ENCODE measurements at places on chromosomes 11 and 22.

DNA sequence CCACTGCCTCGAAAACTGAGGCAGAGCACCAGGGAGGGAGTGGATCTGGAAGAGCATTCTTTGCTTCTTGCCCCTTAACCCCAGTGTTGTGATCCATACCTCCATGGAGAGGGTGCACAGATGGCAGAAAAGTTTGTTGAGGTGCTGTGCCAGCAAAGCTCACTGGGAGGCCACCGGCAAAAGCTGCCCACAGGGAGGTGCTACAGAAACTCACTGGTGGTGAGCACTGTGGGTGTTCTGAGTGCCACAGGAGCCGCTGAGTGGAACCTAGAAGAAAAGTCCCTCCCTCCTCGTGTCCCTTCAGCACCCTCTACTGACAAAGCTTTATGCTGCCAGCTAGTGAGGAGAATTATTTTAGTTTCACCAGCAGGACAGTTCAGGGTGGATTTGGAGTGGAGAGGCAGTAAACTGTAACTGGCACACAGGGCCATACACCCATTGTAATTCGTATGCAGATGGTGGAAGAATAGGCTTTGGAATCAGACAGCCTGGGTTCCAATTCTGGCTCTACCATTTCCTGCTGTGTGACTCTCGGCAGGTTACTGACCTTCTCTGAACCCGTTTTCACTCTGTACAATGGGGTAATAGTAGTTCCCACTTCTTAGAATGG, 84.6 kb downstream of the SWAP70 start:
- peak; percentile 64 for DNase-seq

DNA sequence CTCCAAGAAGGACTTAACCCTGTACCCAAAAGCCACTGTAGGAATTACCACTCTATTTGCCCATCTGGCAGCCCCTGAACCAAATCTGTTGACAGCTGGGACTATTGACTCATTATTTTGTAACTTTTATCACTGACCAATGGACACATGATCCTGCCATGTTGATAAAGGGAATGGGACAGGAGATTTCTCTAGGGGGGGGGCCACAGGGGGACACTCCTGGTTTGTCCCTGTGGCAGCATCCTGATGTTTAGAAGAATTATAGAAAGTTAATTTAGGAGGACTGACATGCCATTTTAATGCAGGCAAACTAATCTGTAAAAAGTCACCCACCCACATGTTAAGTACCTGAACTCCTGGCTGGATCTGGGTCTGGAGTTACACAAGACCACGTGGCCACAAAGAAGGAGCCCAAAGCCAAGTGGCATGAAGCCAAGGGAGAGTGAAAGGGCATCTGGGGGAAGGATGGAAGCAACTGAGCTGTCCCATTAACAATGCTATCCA, 558.1 kb downstream of the ETS1 start:
- no peak for DNase-seq

DNA sequence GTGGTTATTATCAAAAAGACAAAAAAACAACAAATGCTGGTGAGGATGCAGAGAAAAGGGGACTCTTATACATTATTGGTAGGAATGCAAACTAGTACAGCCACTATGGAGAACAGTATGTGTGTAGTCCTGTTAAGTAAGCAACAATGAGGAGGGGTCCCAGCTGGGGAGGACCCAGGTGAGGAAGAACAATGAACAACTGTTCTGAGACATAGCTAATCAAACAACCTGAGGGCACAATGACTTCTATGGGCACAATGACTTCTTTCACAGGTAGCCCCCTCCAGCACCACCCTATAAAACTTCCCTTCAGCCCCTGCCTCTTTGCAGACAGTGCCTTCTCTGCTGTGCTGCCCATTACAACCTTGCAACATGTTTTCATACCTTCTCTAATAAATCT, 5.6 kb downstream of the JAML start:
- DNase-seq = no peak

GRCh38 chr11:1384199-1384970, 5.3 kb upstream of the BRSK2 start:
- no peak for DNase-seq

GRCh38 chr11:14012846-14013245, 50.3 kb downstream of the SPON1 start:
- DNase-seq = no peak

DNA sequence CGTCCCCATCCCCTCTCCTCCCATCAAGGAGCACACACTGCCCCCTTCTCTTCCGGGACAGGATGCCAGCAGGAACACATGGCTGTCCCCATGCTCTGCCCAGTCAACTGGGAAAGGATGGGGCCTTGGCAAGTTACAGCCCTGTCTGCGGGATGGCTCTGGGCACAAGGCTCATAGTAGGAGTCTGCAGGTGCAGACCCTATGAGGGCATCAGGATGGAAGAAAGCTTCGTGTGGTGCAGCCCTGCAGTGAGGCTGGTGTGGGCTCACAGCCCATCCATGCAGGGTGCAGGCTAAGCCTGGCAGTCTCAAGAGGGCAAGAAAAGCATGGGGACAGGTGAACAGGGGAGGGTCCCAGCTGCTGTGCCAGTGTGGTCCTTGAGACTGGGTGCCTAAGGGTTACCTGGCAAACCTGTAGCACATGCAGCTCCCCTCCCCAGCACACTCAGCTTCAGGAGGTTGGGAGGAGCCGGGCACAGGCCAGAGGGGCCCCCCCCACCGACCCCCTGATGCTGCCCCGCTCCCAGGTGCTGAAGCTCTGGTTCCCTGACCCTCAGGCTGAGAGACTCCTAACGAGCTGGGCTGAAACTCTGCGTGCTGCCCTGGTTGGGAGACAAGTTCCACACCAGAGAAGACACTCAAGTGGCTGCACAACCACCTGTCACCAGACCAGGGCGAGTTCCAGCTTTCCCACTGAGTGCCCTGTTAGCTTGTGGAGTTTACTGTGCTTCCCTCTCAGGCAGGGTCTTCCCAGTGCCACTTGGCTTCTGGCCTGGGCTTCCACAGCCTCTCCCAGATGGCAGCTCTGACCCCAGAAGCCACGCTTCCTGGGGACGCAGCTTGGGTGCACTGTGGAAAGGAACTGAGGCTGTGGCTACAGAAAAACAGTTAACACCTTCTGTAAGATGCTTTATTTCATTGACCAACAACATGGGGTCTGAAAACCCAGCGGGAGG, 3.3 kb upstream of the SCARF2 start:
- DNase-seq = no peak

DNA sequence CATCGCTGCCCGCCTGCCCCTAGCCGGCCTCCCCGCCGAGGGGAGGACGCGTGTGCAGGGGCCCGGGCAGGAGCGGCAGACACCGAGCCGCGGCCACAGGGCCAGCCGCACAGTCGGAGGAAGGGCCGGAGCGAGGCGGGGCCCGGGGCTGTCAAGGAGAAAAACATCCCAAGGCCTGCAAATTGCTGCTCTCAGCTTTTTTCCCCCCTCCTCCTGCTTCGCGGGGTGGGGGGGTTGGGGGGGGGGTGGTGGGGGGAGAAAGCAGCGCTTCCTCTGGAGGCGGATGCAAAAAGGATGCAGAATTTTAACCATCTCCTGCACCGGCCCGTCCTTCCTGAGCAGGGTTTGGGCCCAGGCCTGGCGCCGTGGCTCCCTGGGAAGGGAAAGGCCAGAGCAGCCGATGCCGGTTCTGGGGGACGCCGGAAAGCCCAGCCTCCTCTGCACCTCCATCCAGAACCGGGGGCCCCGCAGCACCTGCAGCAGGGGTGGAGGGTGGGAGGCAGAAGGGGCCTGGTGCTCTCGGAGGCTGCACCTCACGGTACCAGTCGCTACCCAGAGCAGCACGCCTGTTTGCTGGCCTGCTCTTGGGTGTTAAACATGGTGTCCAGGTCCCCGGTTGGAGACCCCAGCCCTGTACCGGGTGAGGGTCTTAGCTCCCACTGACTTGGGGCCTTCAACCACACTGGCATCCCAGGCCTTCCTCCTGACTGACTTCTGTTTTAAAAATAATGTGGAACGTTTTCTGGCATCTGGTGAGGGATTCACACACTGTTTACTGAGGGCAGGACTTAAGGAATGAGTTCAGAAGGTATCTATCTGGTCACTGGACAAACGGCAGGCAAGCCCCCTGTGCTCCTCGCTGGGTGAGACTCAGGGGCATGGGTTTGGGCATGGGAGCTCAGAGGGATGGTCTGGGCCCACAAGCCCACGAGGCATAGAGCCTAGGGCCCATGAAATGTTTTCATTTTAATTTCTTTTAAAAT, 77.4 kb upstream of the WNT7B start:
- peak; percentile 47 for DNase-seq

- DNase-seq = no peak
Measured at GRCh38 chr11:96254087-96254486, 88.9 kb downstream of the MAML2 start.

DNA sequence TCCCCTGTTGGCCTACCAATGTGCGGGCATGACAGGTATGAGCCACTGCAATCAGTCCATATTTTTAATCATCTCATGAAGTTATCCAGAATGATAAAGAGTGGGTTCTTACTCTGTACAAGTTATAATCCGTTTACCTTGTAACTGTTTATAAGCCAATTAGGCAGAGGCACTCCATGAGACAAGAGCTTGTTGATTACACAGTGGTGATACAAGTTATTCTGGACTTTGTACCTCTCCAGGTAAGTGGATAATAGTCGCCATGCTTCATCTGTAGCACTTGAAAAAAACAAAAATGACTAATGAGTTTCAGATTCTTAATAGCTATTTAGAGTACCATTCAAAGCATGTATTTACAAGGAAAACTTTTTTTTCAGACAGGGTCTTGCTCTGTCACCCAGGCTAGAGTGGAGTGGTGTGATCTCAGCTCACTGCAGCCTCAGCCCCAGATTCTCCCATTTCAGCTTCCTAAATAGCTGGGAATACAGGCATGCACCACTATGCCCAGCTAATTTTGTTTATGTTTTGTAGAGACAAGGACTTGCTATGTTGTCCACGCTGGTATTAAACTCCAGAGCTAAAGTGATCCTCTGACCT, 17.7 kb upstream of the FNBP4 start:
- DNase-seq = no peak

- DNase-seq = no peak
Measured at GRCh38 chr11:86606836-86607481, 65.5 kb downstream of the ME3 start.

GRCh38 chr22:32836280-32837123, 35.0 kb downstream of the TIMP3 start:
- DNase-seq = no peak

GRCh38 chr22:22243033-22243680, 1.4 kb upstream of the VPREB1 start:
- DNase-seq = no peak

- DNase-seq = no peak
Measured at GRCh38 chr11:58928107-58928499, 11.2 kb upstream of the GLYATL1 start.

GRCh38 chr11:62999649-63000048, 14.9 kb upstream of the SLC22A6 start:
- no peak for DNase-seq

- no peak for DNase-seq
Measured at GRCh38 chr11:121236115-121237001, 56.2 kb upstream of the SC5D start.

DNA sequence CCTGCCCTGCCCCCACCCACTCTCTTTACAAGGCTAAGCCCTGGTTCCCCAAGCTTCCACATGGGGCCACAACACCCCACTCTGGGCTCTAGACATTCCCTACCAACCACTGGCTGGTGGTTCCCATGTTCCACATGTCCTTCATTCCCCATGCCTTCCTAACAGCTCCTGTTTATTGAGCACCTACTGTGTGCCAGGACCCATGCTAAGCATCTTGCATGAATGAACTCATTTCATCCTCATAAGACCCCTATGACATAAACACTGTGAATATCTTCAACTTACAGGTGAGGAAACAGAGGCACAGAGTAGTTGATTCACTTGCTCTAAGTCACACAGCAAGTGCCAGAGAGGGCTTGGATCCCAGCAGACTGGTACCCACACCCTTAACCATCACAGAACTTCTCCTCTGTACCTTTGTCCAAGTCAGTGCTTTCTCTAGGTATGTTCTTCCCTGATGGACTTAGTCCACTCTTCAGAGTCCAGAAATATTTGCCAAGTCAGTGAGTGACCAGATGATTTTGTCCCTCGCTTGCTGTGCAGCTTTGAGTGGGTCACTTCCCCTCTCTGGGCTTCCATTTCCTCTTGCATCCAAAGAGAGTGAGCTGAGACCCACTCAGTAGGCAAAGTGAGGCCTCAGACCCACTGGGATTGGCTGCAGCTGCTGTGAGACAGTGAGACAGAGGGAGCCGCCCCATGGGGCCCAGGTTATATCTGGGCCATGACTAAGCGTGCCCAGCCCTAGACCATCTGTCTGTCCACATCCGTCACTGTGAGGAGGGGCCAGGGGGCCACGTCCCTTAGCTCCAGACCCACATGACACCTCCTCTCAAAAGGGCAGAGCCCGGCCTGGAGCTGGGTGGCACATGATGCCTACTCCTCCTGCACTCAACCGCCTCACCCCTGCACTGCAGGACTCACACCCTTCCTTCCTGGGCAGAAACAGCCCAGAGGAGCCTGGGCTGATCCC, 132.4 kb downstream of the MN1 start:
- DNase-seq = no peak

DNA sequence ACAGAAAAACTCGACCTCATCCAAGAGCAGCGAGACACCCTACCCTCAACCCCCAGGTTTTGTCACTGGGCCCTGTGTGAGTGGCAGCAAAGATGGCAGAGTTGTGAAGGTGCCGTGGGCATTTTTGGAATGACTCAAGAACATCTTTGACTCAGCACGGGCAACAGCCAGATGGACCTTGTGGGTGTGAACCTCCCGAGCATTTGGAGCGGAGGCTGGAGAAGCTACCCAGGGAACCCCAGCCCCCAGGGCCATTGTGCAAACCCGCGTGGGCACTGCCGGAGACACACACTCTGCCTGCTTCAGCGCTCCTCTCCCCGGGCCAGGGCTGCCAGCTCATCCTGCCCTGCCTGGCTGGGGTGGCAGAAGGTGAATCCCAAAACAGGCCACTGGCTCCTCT, 66.1 kb downstream of the PANX1 start:
- no peak for DNase-seq

- DNase-seq = no peak
Measured at GRCh38 chr22:37017356-37017755, 1.9 kb downstream of the TST start.

GRCh38 chr22:38397189-38398085, 57.6 kb downstream of the KCNJ4 start:
- DNase-seq = no peak

GRCh38 chr11:66006134-66006890, 4.0 kb downstream of the BANF1 start:
- DNase-seq = no peak

DNA sequence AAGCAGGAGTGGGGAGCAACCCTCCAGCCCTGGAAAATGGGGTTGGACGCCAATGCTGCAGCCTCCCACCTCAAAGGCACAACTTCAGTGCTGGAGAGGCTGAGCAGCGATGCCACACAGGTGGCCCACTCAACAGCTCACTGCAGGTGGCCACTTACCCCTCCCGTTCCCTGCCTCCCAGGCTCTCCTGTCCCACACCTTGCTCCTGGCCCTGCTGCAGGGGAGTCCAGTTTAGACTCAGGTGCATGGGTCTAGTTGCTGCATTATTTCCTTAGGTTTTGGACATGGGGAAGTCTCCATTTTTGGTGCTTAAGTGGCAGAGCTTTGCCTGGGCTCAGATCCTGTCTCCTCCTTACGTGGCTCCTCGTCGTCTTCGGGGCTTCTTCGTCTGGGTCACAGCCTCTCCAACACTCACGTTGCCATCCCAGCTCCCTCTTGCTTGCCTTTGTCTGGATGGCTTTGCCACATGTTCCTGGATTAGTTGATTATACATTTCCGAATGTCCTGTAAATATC, 898.3 kb downstream of the BRD1 start:
- no peak for DNase-seq
